ENCODE measurements at places on chromosomes 13 and 19.

DNA sequence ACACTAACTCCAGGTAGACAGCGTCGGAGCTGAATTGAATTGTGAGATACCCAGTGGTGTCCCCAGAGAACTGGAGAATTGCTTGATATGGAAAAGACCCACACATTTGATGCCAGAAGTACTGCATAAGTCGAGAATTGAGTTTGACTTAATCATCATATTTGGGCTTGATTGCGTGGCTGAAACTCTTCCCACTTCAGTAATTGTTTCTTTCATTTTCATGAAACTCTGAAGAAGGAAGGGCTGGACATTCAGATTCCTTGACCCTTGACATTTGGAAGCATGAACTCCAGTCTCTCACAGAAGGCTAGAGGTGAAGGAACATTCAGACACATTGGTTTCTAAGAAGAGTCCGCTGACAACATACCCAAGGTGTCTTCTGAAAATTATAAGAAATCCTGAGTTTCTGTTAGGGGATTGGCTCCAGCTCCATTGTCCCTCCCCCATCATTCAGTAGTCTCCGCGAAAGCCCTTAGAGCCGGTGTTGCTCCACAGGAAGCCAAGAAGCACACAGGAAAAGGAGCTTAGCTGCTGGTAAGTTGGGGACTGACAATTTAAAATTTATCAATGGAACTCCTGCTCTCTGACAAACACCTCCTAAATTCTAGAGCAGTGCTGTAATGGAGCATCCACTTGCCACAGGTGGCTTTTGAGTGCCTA lies at the start of gene FPR2:
FPR2 (plus strand) TSS at position 484 of the 660 bp plus-strand sequence. CDS start 7,479 bp downstream, outside the sequence.
- no peak for DNase-seq

DNA sequence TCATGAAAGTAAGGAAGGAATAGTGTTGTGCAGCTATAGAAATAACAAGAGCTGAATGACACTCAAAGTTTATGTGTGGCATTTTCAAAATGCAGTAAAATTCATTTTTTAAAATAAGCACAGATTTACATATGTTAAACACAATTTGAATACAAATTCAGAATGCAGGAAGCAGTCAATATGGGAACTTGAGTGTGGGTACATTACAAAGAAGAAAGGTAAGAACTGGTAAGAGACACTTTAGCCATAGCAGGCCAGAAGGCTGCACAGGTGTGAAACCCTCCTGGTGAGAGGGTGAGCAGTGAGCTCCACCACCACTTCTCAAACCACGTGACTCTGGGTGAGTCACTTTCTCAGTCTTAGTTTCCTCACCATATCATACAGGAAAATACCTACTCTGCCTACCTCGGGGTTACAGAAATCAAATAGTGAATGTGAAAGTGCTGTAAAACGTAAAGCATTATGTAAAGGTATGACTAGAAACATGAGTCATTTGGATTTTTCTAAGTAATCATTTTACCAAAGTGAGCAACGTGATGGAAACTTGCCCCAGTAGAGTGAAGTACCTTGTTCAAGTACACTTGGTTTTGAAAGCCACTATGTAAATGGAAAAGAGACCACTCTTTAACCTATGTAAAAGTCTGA lies 40.5 kb downstream of the USP12 start:
- peak; percentile 60 for DNase-seq

DNA sequence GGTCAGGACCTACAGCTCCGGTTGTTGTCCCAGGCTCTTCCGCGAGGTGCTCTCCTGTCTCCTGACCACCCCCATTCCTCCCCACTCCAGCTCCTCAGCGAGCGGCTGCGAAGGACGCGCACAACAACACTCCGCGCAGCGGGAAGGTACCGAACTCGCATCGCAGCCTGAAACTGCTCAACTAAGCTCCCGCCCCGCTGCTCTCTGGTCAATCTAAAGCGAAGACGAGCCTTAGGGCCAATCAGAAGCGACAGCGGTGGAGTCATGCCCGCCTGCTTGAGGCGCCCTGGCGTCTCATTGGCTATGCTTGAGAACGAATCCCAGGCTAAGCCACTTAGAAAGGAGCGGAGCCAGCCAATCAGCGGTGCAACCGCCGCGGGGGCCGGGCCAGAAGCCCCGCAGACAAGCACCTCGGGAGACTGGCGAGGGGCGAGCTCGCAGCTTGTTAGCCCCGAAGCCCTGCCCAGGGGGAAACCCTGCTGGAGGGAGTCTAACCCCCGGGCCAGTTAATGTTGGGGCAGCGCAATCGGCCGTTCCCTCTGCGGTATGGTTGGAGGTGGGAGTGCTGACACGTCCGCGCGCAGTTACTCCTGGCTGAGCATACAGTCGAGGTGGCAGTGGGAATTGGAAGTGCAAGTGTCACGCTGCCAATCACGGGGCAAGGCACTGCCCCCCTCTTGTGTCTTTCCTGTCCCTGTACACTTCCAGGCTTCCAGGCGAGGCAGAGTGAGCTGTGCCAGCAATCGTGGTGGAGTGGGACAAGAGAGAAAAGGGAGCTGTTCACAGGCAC lies 1.9 kb upstream of the ZBTB32 start:
- DNase-seq = peak; percentile 99

GRCh38 chr19:4590559-4590958 lies 31.1 kb upstream of the SEMA6B start:
- no peak for DNase-seq

GRCh38 chr13:40160618-40161350 lies 505.3 kb downstream of the COG6 start:
- DNase-seq = no peak

- no peak for DNase-seq
These were observed 64.6 kb upstream of the MYCBP2 start for GRCh38 chr13:77391475-77391874.

DNA sequence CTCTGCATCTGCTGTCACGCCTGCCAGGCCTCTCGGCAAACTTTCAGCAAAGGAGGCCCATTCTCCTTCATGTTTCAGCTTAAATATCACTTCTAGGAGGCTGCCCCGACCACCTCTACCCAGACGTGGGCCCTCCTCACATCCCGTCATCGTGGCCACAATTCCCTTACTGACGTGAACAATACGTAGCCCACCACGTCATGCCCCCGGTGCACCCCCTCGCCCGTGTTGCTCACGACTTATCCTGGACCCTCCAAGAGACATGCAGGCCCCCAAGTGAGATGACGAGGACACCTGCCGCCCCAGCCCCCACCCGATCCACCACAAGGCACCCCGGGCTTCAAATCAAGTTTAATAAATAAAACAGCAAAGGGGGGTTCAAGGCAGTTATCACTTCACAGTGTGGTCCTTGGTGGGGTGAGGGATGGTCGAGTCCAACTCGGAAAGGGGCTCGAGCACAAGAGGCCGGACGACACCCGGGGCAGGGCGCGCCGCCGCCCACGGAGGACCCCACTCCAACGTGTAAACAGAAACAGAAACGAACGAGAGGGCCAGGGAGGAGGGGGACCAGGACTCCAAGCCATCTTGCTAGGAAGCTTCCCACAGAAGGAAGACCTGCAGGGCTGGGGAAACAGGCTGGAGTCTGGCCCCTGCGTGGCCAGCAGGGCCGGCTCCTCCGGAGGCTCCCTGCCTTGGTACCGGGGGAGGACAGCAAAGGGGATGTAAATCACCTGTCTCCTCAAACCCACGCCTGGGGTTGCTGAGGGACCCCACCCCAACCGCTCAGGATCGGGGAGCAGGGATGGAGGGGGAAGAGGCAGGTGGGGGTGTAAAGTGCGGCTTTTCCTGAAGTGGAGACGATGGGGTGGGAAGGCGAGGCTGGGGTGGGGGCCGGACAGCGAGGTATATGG lies 14.3 kb upstream of the PLPP2 start:
- no peak for DNase-seq

- DNase-seq = no peak
These were observed 43.1 kb downstream of the PAN3 start for GRCh38 chr13:28181413-28181812.

DNA sequence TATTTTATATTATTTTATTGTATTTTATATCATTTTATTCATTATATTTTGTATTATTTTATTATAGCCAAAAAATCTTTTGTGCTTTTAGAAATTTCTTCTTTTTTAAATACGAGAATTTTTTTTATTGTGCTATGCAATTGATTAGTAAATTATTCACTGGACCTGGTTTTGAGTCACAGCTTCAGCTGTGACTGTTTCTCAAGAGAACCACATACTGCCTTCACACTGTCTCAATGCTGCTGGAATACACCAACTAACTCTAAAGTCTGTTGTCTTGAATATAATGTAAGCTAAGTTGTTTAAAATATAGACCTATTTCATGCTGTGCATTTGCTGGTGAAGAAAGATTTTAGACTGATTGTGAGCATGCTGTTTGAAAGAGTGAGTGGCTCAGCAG lies 423.6 kb downstream of the NDFIP2 start:
- DNase-seq = no peak

- DNase-seq = no peak
These were observed 1.3 kb upstream of the LCP1 start for GRCh38 chr13:46183018-46183946.

DNA sequence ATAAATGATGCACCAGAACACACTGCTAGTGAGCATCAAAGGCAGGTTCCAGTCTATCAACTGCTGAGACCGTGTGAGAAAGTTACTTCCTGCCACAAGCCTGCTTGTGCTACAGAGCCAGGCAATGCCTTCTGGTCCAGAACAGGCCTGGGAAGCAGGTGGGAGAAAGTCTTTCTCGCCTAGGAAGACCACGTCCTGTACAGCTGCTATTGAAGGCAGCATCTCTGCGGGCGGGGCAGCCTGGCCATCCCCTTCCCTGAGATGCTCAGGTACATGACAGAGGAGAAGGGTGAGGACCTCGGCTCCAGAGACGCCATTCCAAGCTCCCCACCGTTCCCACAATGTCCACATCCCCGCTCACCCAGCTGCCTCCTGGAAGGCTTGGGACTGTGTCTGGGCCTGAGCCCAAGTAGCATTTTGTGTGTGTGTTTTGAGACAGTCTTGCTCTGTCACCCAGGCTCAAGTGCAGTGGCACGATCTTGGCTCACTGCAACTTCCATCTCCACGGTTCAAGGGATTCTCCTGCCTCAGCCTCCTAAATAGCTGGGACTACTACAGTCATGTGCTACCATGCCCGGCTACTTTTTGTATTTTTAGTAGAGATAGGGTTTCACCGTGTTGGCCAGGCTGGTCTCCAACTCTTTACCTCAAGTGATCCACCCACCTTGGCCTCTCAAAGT lies 3.4 kb downstream of the RFX1 start:
- no peak for DNase-seq

DNA sequence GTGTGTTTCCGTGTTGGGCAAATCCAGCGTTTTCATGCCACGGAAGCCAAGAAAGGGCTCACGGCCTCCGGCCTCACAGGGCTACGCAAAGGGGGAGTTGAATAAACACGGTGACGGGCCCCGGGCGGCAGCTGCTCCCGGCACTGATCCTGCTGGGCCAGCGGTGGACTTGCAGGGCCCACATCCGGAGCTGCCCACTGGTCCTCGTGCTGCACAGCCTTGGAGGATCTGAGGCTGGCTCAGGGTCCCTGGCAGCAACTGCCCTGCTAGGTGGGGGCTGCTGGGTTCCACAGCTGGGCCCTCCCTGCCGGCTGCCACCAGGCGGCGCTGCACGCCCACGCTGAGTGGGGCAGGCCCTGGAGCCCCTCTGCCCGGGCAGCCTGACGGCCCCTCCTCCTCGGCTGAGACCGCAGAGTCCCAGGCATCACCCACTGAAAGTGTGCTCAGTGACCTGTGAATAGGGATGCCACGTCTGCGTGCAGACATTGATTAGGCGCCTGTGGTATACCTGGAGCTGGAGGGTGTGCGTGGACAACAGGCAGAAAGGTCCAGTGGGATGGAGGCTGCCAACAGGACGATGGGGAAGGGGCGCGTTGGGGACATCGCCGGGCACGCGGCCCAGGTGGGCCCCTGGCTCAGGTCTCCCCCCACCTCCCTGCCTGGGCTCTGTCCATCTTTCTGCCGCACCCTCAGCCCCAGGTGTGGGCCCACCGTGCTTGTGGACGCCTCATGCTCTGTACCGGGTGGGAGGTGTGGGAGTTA lies 5.3 kb upstream of the HCN2 start:
- no peak for DNase-seq

DNA sequence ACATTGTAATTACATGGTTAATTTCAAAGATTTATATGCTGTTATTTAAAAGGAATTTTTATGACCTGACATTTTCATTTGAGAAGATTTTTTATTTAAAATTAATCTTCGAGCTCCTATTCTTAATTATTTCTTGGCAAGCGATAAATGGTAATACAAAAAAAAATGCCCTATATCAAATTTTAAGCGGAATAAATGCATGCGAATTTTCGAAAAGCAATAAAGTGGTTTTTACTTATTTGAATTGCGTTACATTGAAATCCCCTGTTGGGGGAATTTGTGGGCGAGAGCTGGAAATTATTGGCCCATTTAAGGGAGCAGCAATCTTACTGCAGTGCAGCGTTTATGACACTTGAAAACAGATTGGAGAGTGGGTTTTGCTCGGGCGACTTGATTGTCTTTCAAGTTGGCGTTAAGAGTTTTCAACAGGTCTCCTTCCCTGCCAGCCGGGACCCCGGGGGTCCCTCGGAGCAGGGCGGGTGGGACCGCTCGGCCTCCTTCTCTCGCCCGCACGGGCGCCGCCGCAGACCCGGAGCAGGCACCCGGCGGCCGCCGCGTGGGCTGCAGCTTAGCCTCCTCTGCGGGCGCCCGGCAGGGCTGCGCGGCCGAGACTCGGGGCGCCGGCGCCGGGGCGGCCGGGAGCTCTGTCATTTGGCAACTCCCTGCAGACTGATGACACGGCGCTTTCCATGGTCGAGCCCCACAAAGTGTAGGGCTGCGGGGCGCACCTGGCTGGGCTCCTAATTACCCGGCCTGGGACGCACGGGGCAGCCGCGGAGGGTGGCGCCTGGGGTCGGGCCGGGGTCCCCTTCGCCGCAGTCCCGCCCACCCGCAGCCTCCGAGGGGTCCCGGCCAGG lies 255.1 kb upstream of the SOX21 start:
- peak; percentile 28 for DNase-seq

- no peak for DNase-seq
These were observed 105.9 kb upstream of the GJB6 start for GRCh38 chr13:20337884-20338551.

GRCh38 chr13:107742544-107742943 lies 472.8 kb downstream of the LIG4 start:
- no peak for DNase-seq

DNA sequence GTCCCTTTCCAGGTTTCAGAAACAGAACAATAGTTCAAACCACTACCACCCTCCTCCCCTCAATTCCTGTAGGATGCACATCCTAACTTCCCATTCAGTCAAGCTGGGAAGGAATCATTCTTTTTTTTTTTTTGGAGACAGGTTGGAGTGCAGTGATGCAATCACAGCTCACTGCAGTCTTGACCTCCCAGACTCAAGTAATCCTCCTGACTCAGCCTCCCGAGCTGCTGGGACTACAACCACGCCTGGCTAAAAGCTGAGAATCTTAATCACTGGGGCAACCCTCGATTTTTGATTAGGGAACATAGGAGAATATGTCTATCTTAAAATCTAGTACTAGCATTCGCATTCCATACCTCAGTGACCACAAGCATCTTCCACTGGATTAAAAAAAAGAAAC lies 146.2 kb downstream of the ABCC4 start:
- no peak for DNase-seq

GRCh38 chr13:50783717-50784290 lies 59.7 kb downstream of the DLEU7 start:
- DNase-seq = no peak

- no peak for DNase-seq
These were observed 413.9 kb downstream of the SLITRK5 start for GRCh38 chr13:88085036-88085435.

GRCh38 chr13:98451676-98452470 lies 125.0 kb downstream of the STK24 start:
- peak; percentile 57 for DNase-seq

- DNase-seq = no peak
These were observed 196.8 kb downstream of the RAP2A start for GRCh38 chr13:97630725-97631124.

- DNase-seq = no peak
These were observed 20.2 kb downstream of the EVI5L start for GRCh38 chr19:7850000-7850813.
